ENCODE measurements at places on chromosomes 13 and 19.

DNA sequence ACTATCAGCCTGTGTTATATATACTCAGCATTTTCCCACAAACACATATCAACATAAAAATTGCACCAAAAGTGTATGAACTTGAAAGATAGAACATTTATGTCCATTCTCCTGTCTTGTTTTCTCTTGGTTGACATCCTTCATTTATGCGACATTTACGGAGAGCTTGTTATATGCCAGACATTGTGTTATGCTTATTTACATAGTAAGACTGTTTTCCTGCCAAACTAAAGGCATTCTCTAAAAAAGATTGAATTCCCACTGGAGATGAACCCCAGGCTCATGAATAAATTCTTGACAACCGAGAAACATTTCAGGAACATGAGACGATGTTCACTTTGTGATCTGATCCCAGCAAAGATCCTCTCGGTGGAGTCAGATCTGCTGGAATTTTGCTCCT is 131.0 kb downstream of the RAP2A start:
- no peak for DNase-seq

- no peak for DNase-seq
Measured at GRCh38 chr19:398719-399118, 10.2 kb downstream of the C2CD4C start.

- no peak for DNase-seq
Measured at GRCh38 chr13:46881621-46882020, 15.2 kb downstream of the HTR2A start.

- DNase-seq = no peak
Measured at GRCh38 chr13:110131424-110131823, 175.5 kb downstream of the COL4A1 start.

DNA sequence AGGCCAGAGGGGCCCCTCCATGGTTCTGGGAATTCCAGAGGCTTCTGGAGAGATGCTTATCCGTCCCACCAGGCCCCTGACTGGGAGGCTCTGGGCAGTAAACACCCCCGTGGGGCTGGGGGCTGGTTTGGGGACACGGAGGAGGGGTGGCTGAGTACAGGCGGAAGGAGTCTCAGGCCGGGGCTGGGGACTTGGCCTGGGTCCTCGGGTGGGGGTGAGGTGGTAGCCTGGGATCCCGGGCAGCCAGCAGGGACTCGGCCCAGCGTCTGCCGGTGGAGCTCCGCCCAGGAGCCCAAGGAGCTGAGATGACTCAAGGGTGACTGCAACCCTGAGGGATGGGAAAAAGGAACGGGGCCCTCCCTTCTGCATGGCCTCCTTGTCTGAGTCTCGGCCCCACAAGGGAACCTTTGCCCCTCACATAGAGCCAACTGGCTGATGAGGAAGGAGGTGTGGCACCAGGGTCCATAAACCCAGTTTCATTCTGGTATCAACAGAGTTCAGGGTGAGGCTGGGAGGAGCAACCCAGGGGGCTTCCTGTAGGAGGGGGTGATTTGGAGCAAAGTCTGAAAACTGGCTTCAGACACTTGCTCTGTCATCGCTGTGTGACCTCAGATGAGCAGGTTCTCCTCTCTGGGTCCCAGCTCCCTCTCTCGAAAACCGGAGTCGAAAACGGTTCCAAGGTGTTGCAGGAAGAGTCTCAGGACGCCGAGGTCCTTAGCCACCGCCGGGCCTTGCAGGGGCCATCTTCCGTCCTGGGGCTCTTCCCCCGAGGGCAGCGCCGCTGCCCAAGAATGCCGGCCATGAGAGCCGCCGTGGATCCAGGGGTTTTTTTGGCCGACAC is 809 bp downstream of the MISP start:
- no peak for DNase-seq

DNA sequence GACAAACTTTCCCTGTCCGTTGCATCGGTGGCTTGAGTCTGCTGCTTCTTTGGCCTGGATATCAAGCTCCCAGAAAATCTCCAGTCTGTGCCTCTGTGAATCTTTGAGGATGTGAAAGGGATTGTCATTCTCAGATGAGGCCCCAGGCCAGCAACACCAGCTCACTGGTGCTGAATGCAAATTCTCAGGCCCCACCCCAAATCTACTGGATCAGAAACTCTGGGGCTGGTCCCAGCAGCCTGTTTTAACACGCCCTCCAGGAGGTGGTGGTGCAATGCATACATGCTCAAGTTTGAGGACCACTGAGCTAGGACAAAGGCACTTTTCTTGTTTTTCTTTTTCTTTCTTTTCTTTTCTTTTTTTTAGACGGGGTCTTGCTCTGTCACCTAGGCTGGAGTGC is 23.6 kb downstream of the TNFSF11 start:
- no peak for DNase-seq

DNA sequence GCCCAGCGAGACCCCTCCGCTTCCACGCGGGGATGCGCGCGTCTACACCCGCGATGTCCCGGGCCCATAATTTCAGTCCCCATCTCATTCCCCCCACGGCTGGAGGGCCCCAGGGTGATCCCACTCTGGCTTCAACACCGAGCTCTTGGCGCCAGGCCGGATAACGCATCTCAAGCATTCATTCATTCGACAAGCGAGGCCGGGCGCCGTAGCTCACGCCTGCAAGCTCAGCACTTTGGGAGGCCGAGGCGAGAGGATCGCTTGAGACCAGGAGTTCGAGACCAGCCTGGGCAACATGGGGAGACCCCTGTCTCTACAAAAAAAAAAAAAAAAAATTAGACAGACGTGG is 5.9 kb downstream of the ANGPTL6 start:
- DNase-seq = peak; percentile 50

DNA sequence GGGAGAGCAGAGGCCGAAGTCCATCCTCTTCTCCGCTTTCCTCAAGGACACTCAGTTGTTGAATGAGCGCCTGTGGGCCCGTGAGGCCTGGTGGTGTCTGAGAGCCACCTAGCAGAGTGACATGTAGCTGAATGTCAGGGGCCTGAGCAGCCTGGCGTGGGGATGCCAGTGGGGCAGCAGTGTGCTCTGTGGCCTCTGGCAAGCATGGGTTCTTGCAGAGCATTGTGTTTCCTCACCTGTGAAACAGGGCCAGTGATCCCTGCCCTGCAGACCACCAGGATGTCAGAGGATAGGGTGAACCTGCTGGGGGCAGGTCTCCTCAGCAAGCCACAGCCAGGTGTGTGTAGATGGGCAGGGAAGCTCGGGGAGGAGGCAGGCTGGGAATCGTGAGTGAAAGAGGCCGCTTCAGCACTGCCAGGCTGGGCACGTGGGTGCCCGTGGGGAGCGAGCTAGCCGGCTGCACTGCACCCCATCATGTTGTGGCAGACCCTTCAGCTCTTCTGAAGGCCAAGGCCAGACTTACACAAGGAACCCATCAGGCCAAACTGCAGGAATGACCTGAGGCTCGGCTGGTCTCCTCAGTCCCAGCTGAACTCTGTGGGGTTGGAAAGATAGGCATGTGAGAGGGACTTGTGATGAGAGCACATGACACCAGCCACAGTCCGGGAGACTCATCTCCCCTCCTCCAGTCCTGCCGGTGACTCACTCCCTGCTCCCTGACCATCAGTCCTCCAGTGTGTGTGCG is 5.0 kb downstream of the PPP1R37 start:
- peak; percentile 59 for DNase-seq

- DNase-seq = no peak
Measured at GRCh38 chr13:41416276-41416675, 41.1 kb upstream of the RGCC start.

DNA sequence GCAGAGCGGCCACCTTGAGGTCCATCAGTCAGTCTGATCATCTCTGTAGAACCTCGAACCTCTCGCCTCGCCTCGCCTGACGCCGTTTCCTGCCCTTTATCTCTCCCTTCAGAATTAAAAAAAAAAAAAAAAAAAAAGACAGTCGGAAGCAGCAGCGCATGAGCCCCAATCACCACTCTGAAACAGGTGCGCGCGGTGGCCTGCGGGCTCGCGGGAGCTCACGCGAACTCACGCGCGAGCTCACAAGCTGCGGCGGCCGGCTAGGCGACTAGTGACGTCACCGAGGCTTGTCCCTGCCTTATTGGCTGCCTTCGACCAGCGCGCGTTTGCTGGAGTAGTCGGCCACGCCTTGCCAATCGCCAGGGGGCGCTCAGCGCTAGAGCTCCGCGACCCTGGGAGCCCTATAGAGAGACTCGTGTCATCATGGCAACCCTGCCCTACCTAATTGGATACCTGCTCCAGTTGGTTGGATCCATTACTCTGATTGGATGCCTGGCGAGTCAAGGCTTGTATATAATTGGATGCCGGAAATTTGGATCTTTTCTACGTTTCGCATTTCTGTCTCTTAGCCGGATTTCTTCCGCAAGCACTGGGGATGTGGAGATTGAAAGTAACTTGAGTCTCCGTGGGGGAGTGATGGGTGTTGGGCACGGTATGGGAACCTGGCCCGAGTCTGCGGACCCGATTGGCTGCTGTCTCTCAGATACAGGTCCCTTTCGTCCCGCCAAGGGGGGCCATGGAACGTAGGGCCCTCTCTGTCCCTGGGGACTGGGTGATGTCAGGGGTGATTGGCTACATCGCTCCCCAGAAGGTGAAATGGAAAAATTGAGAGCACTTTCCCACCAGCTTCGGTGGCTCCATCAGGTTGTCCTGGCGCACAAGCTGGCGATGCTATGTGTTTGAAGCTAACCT is 31.6 kb downstream of the SYT3 start:
- DNase-seq = peak; percentile 9

DNA sequence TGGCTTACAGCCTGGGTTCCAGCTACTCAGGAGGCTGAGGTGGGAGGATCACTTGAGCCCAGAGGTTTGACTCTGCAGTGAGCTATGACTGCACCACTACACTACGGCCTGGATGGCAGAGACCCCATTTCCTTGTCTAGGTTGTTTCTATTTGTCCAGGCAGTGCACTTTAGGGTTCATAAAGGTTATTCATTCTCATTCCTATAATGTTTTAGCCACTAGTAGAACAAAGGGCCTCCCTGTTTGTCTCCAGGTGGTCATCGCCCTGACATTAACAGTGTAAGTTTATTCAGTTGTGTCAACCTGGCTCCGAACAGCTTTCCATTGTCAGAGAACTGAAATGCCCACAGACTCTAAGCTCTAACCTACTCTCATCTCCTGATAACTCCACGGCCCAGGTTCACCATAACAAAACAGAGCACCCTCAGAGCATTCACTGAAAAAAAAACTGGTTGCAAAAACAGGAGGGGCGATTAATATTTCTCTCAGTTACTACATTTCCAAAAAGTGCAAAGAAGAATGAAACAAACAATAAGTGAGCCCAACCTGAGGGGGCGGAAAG is 37.1 kb downstream of the SMAD9 start:
- DNase-seq = no peak

Data from ovary (tissue), 10 donors.